ENCODE measurements at places on chromosomes 7 and 10.

DNA sequence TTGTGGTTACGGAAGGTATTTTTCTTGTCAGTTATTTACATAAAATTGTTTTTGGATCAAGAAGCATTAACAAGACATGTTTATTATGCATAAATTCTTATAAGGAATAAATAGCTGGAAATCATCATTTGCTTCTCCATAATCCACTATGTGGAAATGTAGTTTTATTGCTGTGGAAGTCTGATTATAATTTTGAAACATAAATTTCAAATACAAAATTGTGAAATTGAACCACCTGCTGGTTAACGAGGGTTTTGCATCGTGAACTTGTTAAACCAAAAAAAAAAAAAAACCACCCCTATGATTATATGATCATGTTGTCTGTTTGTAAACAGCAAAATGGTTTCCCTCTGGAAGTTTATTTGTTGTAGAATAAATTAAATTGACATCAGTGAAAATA lies 25.9 kb downstream of the ABRAXAS2 start:
- peak; percentile 25 for DNase-seq

- DNase-seq = no peak
These were observed 37.2 kb downstream of the FAM13C start for GRCh38 chr10:59325116-59325515.

DNA sequence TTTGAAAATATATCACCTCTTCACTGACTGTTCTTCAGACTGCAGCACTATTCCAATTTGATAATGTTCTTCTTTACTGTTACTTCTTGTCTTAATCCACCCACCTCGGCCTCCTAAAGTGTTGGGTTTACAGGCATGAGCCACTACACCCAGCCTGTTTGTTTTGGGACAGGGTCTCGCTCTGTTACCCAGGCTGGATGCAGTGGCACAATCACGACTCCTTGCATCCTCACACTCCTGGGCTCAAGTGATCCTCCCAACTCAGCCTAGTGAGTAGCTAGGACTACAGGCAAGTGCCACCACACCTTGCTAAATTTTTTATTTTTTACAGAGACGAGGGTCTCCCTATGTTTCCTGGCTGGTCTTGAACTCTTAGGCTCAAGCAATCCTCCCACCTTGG lies 77.9 kb downstream of the NDUFB2 start:
- no peak for DNase-seq

- no peak for DNase-seq
These were observed 15.1 kb upstream of the SH3PXD2A start for GRCh38 chr10:103870516-103870915.

DNA sequence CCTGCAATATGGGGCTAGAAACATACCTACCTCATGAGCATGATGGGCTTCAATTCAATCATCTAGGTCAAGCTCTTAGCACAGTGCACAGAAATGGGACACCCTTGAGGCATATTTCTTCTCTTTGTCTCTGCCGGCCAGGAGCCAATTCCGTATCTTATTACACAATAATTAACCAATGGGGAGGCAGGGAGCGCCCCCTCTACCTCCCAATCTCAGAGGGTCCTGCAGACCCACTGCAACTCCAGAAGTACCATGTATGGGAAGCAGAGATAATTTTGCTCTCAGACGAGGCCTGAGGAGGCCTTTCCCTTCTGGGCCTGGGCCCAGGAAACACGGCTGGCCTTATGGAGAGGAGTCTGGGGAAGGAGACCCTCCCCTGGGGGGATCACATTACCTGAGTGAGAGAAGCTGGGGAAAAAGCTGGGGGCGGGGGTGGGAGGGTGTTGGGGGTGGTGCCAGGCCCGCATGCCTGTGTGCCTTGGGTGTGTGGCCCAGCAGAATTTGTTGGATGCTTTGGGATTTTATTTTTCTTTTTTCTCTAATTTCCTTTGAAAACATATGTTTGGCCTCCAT lies 155.5 kb downstream of the UBE2H start:
- DNase-seq = no peak
